ENCODE measurements at places on chromosomes 12 and 14.

GRCh38 chr12:157644-158043, 56.3 kb downstream of the SLC6A12 start:
- DNase-seq: no peak

- peak; percentile 35 for DNase-seq
Observed at GRCh38 chr12:6606331-6607131, 648 bp downstream of the CHD4 start.

- DNase-seq: no peak
Observed at GRCh38 chr12:31687101-31687527, 27.6 kb downstream of the ETFBKMT start.

DNA sequence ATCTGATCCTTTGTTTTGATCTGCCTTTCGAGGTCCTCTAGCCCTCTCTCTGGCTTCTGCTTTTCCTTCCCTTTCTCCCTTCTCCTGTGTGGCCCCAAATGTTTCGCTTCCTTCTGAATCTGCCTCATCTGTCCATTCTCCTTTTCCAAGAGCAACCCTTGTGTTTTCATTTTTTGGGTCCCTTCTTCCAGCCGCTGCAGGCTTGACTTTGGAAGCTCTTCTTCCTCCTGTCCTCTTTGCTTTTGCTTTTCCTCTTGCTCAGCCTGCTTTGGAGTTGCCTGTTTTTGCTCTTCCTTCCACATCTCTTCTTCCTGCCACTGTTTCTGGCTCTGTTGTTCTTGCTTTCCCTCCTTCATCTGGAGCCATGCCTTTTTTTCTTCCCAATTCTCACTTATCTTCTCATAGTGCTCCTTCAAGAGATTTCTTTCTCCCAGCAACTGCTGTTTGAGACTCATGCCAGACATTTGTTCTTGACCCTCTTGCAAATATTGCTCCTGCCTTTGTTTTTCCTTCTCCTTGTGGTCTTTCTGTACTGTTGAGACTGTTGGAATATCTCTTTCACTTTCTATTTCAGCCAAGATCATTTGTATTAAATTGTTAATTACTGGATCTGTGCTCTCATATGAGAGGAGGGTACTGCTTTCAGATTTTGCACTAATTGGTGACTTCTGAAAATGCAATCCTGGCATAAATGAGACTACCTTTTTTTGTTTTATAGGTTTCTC, 42.4 kb downstream of the FAM186A start:
- DNase-seq: no peak

DNA sequence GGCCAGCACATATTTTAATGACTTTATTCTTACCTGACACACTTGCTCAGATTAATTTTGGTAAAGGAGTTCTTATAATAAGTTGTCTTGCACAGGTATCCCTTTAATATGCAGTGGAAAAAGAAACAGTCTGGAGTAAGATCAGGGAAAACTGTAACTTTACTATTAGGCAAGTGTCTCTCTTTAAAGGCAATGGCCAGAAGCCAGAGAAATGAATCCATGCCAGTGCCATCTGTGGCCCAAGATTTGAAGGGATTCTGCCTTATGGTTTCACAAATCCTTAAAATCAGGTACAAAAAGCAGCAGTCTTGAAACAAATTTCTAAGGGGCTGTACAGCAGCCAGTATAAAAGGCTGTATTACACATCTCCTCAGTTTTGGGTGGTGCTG, 22.4 kb downstream of the NFYB start:
- DNase-seq: no peak

- DNase-seq: no peak
Observed at GRCh38 chr12:126949558-126949957, 1317.4 kb upstream of the TMEM132C start.

DNA sequence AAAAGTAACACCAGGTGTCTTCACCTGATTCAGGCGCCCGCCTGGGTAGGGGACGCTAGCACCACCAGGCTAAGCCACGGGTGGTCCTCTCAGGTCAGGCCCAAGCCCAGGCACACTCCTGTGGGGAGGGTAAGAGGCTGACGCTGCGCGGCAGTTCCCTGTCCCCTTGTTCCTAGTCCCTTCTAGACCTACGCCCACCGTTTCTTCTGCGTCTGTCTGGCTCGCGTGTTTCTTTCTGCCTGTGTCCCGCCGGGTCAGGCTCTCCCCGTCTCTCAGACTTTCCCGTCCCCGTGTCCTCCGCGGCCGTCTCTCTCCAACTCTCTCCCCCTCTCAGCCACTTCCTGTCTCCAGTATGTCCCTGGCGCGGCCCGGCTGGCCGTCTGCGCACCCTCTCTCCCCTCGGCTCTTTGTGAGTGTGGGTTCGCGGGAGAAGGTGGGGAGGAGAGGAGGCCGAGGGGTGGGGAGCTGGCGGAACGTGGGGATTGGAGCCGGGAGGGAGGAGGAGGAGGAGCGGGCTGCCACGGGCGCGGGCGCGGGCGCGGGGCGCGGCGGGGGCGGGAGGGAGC, 3.1 kb upstream of the TNS2 start:
- no peak for DNase-seq

- no peak for DNase-seq
Observed at GRCh38 chr14:101705733-101706508, 55.6 kb upstream of the PPP2R5C start.

- no peak for DNase-seq
Observed at GRCh38 chr12:37720846-37721245, 595.7 kb upstream of the ALG10B start.

DNA sequence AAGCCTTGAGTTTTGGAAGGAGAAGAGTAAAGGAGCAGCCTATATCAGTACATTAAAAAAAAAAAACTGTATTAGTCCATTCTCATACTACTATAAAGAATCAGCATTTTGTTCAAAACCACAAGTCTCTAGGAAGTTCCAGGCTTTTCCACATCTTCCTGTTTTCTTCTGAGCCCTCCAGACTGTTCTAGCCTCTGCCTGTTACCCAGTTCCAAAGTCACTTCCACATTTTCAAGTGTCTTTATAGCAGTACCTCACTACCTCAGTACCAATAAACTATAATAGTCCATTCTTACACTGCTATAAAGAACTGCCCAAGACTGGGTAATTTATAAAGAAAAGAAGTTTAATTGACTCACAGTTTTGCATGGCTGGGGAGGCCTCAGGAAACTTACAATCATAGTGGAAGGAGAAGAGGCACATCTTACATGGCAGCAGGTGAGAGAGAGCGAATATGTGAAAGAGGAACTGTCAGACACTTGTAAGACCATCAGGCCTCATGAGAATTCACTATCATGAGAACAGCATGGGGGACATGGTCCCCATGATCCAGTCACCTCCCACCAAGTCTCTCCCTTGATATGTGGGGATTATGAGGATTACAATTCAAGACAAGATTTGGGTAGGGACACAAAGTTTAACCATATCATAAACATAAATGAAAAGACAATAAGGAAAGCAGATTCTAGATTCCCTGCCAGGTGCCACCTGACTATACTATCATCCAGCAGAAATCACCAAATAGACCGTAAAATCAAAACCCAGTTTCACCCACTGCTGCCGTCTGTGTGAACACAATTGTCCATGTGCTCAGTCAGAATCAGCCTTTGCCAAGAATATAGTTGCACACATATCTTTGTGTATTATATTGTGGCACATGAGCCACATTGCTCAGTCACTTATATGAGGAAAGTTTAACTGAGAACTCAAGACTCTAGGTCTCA, 27.8 kb downstream of the TOGARAM1 start:
- DNase-seq: no peak

DNA sequence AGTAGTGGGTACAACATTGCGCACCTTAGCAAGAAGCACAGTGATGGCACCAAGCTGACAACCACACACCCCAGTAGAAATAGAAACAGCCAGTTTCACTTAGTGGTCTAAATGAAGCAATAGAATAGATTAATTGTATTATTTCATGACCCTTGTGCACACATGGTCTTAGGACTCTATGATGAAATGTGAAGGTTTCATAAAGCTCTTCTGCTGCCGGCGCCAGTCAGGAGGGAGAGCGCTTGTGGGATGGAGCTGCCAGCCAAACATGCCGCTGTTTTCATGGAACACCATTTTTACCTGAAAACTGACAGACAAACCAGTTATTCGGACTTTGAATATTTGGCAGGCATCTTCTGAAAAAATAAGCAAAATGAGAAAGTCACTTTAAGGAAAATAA, 100.0 kb downstream of the PPP2R5C start:
- DNase-seq: no peak

DNA sequence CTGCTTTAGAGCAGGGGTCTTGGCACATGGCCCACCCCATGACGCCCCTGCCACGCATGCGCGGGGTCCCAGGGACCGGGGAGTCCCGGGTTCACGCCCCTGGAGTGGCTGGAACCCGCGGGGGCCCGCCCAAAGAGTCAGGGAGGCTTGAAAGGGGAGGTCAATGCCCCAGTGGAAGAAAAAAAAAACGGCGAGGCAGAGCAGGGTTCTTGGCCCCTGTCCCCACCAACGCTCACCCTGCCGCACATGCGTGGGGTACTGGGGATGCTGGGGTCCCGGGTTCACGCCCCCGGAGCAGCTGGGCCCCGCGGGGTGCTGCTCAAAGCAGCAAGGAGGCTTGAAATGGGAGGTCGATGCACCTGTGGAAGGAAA, 319.1 kb downstream of the ALG10 start:
- no peak for DNase-seq

DNA sequence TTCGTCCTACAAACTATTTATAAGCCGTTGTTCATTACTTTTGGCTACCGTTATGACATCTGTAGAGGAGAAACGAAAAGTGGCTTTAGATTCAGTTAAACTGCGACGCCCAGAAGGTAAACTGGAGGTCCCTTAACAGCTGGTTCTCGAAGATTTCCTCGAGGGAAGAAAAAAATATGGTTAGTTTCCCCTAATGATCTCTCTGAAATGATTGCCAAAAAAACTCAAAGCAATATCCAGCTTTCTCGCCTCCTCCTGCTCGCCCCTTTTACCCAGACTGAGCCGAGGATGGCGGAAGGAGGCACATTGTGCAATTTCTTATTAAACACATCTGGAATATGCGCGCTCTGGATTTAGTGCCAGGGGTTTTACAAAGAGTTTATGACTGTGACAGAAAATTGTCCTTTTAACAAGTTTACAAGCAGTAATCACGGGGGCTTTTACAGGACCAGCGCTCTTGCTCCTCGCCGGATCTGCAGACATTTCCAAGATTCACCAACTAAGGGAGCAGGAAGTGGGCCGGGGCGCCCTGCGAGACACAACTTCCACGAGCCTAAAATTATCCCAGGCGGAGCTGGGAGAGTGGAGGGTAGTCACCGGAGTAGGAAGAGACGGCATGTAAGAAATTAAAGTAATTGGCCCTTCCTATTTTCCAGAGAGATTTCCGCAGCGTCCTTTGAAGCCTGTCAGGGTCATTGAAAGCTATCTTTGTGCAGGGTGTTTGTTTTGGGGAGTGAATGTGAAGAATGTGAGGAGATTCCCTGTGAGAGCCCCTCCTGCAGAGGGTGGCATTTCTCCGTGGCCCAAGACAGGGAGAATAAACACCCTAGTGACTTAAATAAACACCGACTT, 5.6 kb downstream of the SIX1 start:
- no peak for DNase-seq

DNA sequence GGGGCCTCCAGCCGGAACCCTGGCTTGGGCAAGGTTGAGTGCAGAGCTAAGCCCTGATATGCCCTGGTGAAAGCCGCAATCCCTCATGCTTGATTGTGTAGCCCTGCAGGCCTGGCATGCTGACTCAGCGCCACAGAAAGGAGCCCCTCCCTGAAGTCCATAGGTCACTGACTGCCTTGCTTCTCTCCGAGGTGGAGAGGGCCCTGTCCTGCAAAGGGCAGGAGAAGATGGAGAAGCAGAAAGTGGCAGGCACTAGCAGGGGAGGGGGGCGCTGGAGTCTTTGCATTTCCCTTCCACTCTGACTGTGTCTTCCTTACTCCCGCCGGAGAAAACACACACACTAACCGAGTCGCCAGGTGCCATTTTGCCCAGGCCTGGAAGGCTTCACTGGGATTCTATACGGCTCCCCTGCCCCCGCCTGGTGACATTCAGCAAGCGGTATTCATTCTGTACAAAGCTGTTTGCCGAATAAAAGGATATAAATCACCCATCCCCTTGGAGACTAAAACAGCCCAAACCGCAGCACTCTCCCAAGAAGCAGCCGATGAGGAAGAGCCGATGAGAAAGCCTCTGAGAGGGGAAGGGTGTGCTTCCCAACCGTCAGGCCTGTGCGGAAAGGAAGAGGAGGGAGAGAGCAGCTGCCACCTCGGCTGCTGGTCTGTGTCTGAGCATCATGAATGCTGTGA, 69.8 kb downstream of the SLC6A12 start:
- no peak for DNase-seq

- DNase-seq: no peak
Observed at GRCh38 chr12:118880720-118881493, 100.4 kb upstream of the SRRM4 start.

DNA sequence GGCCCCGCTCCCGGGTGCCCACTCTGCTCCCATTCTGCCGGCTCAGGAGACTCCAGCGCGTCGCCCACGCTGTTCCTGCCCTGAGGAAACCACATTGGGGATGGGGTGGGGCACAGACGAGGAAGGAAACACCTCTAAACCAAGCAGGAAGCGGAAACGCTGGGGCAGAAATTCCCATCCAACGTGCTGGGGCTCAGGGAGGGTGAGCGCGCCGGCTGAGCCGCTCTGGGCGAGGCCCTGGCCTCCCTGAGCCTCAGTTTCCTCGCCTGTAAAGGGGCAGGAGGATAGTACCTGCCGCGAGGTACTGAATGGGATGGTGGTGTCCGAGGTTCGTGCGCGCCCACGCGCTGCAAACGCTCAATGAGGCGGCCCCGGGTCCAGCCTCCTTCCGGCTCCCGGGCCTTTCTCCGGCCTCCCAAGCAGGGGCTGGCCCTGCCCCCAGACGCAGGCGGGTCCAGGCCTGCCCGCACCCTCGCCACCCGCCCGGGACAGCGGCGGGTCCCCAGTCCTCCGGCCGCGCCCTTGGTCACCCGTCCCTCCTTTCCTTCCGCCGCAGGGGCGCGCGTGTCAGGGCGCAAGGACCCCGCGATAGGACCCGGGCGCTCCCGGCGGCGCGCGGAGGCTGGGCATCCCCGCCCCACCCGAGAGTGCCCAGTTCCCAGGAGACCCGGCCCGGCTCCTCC, 673 bp downstream of the BEGAIN start:
- no peak for DNase-seq

- no peak for DNase-seq
Observed at GRCh38 chr12:118851891-118852290, 129.4 kb upstream of the SRRM4 start.

DNA sequence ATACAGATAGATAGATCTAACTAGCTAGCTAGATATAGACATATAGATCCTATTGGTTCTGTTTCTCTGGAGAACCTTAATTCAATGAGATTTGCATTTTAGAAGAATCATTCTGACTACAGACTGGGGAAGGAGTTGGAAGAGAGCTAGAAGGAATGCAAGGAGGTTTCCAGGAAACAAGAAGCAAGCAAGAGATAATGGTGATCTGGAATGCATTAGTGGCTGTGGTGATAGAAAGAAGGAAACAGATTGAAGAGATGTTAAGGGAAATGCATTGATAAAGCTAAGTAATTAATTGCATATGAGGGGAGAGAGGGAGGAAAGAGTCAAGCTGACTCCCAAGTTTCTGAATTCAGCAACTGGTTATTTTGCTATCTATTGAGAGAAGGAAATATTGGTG, 42.7 kb downstream of the DBX2 start:
- no peak for DNase-seq

Measured in stimulated activated CD8-positive, alpha-beta memory T cell treated with anti-CD3 and anti-CD28 coated beads, Interleukin-7, amount 100 ng/mL, for 1 hour (primary cell).